ENCODE measurements at places on chromosomes 11 and 22.

GRCh38 chr11:35146074-35146521, 7.1 kb downstream of the CD44 start:
- peak; percentile 68 for DNase-seq

DNA sequence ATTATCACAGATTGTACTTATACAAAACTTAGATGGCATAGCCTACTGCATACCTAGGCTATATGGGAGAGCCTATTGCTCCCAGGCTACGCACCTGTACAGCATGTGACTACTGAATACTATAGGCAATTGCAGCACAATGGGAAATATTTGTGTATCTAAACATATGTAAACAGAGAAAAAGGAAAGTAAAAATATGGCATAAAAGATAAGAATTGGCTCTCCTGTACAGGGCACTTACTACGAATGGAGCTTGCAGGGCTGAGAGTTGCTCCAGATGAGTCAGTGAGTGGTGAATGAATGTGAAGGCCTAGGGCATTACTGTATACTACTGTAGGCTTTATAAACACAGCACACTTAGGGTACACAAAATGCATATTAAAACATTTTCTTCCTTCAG, 13.2 kb downstream of the APOL6 start:
- no peak for DNase-seq

DNA sequence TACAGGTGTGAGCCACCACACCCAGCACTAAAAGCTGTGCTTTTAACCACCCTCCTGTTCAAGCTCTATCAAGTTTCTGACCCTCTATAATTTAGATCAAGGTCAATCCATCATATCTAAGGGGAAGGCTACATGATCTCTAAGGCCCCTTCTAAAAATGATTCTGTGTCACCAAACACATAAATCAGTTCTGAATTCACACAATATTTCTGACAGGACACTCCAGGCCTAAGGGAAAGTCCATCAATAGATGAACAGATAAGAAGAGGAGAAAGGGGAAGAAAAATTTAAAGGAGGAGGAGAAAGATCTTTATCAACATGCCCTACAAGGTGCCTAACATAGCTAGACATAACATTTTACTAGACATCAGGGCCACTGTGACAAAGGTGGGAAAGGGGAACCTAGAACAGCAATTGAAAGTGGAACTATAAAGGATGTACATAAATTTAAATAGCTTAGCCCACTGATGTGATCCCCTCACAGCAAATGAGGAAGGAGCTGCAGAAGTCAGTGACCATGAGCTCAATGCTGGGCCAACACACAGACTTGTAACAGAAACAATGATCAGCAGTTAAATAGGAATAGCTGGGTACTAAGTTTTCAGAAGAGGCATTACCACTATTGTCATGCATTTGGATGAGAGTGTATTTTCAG, 4.7 kb downstream of the PRCP start:
- DNase-seq: no peak

GRCh38 chr11:69040581-69041260, 8.0 kb upstream of the TPCN2 start:
- no peak for DNase-seq

GRCh38 chr11:78270971-78271370, 82.3 kb downstream of the USP35 start:
- no peak for DNase-seq

GRCh38 chr22:24011735-24012068, 598 bp downstream of the CABIN1 start:
- no peak for DNase-seq

- DNase-seq: no peak
These were observed 85.0 kb downstream of the CHST1 start for GRCh38 chr11:45580399-45580798.

DNA sequence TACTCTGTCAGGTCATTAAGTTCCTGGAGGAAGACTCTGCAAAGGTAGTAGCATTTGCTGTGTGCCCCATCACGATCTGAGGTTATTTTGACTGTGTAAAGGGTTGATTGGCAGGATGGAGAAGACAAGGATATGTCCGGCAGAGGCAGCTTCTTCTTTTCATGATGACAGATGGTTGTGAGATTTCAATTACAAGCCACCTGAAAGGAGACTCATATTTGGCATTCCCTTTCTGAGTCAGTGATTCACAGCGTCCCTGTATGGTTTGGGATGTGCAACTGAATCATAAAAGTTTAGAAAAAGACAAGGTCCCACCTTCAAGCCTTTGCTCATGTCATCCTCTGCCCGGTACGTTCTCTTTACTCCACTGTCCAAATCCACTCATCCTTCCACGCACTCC, 113.4 kb downstream of the MTNR1B start:
- no peak for DNase-seq

Measured in activated CD8-positive, alpha-beta memory T cell treated with anti-CD3 and anti-CD28 coated beads for 1 hour (primary cell).